ENCODE measurements at places on chromosomes 6 and 20. TPM values are rescaled to one million over a fixed set of nuclear protein-coding genes. Genes with fewer than 3 reads are reported as not detected.

- no peaks in the 10 kb centered on the region for H3K4me1 ChIP-seq
- DNase-seq: no peak
- H3K27ac ChIP-seq: no peak overlapping the region
- H3K36me3 ChIP-seq: no peaks in the 10 kb centered on the region
- no peak overlapping the region for H3K4me3 ChIP-seq
Observed at GRCh38 chr20:60941379-60941778, 310.7 kb upstream of the CDH4 start.

- no peak overlapping the region for H3K4me3 ChIP-seq
- no peaks in the 10 kb centered on the region for H3K36me3 ChIP-seq
- no peak for DNase-seq
- no peaks in the 10 kb centered on the region for H3K4me1 ChIP-seq
- H3K27ac ChIP-seq: no peak overlapping the region
- no peaks in the 10 kb centered on the region for H3K27me3 ChIP-seq
Observed at GRCh38 chr6:31423550-31423949, 20.2 kb downstream of the MICA start.

DNA sequence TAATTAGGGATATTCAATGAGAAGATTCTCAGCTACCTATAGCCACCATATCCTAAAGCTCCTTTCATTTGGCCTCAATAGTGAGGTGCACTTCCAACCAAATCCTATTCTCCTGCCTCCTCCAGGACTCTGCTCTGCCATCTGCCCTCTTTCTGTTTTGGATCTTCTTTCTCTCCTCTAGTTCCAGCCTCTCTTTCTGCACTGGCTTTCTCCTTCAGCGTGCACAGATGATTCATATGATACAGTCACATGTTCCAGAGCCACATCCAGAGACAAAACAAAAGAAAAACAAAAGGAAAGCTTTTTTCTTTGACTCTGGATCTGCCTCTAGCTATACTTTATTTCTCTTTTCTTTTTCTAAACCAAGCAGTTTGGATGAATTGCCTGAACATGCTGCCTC lies 531.9 kb upstream of the MAN1A1 start:
- H3K36me3 ChIP-seq: no peaks in the 10 kb centered on the region
- no peak overlapping the region for H3K4me3 ChIP-seq
- no peaks in the 10 kb centered on the region for H3K27me3 ChIP-seq

DNA sequence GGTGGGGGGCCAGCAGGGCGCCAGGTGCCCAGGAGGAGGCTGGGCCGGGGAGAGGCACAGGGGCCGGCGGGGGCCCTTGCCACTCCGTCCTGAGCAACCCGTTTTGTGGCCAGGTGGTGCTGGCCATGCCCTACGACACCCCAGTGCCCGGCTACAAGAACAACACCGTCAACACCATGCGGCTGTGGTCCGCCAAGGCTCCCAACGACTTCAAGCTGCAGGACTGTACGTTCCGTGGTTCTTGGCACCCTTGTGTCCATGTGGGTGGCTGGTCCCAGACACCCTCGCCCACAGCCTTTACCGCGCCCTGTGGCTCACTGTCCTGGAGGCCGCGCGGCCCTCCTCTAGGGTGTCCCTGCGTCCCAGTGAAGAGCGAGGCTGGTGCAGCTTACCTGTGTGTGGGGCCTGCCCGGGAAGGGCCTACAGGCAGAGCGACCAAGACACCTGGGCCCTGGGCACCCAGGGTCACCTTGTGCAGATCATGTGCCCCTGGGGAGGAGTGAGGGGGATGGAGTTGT lies 28.7 kb downstream of the PYGB start:
- H3K4me1 ChIP-seq: no peaks in the 10 kb centered on the region
- DNase-seq: peak; percentile 19

GRCh38 chr6:49806145-49806544 lies 19.1 kb upstream of the PGK2 start:
- no peak for DNase-seq
- H3K36me3 ChIP-seq: no peaks in the 10 kb centered on the region
- no peak overlapping the region for H3K4me3 ChIP-seq
- H3K27ac ChIP-seq: no peak overlapping the region
- no peaks in the 10 kb centered on the region for H3K4me1 ChIP-seq

GRCh38 chr6:53803081-53803860 lies 8.5 kb downstream of the LRRC1 start:
- DNase-seq: no peak
- no peak overlapping the region for H3K4me3 ChIP-seq
- no peaks in the 10 kb centered on the region for H3K36me3 ChIP-seq
- no peak overlapping the region for H3K27ac ChIP-seq

DNA sequence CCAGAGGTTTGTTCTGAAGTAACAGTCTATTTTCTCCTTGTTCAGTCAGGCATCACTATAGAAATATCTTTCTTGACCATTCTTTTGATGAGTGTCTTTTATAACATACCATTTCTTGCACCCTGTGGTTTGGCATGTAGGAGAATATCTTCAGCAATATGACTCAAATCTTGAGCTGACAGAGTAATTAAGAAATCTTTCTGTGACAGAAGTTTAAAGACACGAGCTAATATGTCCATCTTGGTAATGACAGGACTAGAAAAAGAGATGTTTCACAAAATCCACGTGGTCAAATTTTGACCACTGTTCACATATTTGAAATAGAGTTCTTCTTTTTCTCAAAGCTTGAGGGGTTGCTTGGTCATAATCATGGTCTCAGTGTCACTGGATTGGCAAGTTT lies 149.9 kb downstream of the MYB start:
- H3K36me3 ChIP-seq: no peaks in the 10 kb centered on the region
- no peak overlapping the region for H3K4me3 ChIP-seq
- H3K27ac ChIP-seq: no peak overlapping the region

DNA sequence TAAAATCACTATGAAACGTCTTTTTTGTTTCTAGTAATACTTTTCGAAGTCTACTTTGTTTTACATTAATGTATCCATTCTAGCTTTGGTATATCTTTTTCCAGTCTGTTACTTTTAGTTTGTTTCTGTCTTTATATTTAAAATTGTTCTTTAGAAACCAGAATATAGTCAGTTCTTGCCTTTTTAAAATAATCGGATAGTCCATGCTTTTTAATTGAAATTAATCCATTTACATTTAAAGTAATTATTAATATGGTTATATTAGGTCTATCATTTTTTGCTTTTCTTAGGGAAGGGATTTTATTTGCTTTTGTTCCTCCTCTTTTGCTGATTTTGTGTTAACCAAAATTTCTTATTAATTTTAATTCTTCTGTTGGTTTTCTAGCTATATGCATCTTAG lies 23.7 kb downstream of the CDYL start:
- no peak overlapping the region for H3K4me3 ChIP-seq
- no peak for DNase-seq
- peaks cover 2% of the 10 kb centered on the region for H3K4me1 ChIP-seq
- H3K36me3 ChIP-seq: no peaks in the 10 kb centered on the region
- H3K27me3 ChIP-seq: no peaks in the 10 kb centered on the region

GRCh38 chr6:105872249-105872648 lies 213.9 kb upstream of the PRDM1 start:
- no peaks in the 10 kb centered on the region for H3K4me1 ChIP-seq
- H3K27me3 ChIP-seq: no peaks in the 10 kb centered on the region
- no peaks in the 10 kb centered on the region for H3K36me3 ChIP-seq

- no peaks in the 10 kb centered on the region for H3K27me3 ChIP-seq
- H3K36me3 ChIP-seq: no peaks in the 10 kb centered on the region
- H3K4me1 ChIP-seq: peaks cover 9% of the 10 kb centered on the region
- H3K27ac ChIP-seq: no peak overlapping the region
- no peak for DNase-seq
- no peak overlapping the region for H3K4me3 ChIP-seq
Observed at GRCh38 chr6:36542041-36542440, 5.2 kb downstream of the STK38 start.

DNA sequence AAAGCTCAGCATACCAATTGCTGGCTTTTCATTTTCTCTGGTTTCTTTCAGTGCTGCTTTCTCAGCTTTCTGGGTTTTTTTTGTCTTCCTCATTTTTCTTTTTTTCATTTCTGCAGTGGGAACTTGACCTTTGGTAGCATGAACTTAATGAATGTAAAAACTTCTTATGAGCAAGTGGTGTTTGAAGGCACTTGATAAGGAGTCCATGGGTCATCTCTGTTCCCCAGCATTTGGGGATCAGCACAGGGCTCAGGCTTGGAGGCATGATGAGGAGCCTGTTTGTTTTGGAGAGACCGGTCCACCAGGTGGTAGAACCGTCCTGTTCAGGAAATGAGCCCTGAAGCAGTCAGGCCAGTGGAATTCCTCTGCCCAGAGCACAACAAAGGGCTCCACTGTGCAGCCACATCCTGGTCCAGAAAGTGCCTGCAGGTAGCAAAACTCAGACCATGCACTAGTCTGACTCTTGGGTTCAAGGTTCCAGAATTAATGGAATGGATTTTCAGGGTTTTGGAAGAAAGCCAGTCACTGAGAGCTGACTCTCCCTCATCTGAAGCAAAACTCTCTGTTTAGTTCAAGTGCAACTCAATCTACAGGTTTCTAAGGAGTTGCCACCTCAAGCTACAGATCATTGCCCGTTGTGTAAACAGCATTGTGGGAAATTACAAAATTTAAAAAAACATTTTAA lies 52.3 kb upstream of the ADGRF1 start:
- peaks cover 11% of the 10 kb centered on the region for H3K4me1 ChIP-seq
- H3K27me3 ChIP-seq: no peaks in the 10 kb centered on the region
- no peak overlapping the region for H3K27ac ChIP-seq
- no peak for DNase-seq
- no peaks in the 10 kb centered on the region for H3K36me3 ChIP-seq
- no peak overlapping the region for H3K4me3 ChIP-seq

DNA sequence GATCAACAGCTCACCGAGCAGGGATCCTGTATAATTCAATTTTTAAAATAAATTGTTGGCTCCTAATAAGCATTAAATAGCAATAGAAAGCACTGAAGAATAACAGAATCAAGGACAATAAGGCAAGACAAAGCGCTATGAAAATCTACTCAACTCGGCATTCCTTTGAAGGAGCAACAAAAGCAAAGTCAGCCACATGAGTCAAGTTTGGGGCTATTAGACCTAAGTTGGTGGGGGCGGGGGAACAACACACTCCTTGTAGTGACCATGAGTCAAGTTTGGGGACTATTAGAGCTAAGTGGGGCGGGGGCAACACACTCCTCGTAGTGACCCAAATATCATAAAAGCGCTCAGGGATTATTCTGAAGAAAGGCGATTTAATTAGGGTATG lies 120.0 kb downstream of the FOXC1 start:
- no peaks in the 10 kb centered on the region for H3K27me3 ChIP-seq
- no peak for DNase-seq
- H3K4me1 ChIP-seq: no peaks in the 10 kb centered on the region
- no peak overlapping the region for H3K27ac ChIP-seq
- H3K4me3 ChIP-seq: no peak overlapping the region
- no peaks in the 10 kb centered on the region for H3K36me3 ChIP-seq

DNA sequence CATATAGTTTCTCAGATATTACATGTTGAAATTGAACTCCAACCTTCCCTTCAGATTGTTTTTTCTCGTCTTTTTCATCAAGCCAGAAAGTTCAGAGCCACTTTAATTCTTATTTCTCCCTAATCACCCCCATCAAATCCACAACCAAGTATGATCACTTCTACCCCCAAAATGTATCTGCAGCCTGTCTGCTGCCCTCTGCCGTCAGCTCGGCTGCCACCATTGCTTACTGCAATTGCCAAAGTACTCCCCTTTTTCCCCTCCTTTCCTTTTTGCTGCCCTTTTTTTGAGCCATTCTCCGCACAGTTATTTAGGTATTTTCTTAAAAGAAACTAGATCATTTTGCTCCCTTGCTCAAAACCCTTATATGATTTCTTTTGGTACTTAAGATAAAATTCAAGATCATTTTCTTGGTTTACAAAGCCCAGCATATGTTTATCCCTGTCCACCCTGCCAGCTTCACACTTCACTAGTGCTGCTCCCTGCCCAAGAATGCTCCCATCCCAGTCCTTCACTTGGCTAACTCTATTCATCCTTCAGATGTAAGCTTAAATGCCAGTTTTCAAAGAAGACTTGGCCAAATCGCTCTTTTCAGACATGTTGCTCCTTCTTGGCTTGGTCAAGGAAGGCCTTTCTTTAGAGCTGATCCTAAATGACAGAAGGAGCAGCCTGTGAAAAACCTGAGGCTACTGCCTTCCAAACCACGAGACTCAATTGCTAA lies 63.7 kb downstream of the SH3BGRL2 start:
- H3K4me3 ChIP-seq: no peak overlapping the region
- H3K4me1 ChIP-seq: no peaks in the 10 kb centered on the region
- no peak overlapping the region for H3K27ac ChIP-seq
- no peaks in the 10 kb centered on the region for H3K36me3 ChIP-seq
- DNase-seq: no peak

- no peaks in the 10 kb centered on the region for H3K27me3 ChIP-seq
- H3K36me3 ChIP-seq: no peaks in the 10 kb centered on the region
- H3K27ac ChIP-seq: no peak overlapping the region
- H3K4me1 ChIP-seq: peaks cover 2% of the 10 kb centered on the region
- no peak overlapping the region for H3K4me3 ChIP-seq
- DNase-seq: no peak
Observed at GRCh38 chr6:116529466-116530290, 15.8 kb downstream of the TRAPPC3L start.

- no peak for DNase-seq
- no peaks in the 10 kb centered on the region for H3K27me3 ChIP-seq
- H3K4me1 ChIP-seq: no peaks in the 10 kb centered on the region
- H3K4me3 ChIP-seq: no peak overlapping the region
- no peak overlapping the region for H3K27ac ChIP-seq
Observed at GRCh38 chr6:6486595-6486994, 101.9 kb upstream of the LY86 start.

The MRPS26 gene
- total RNA-seq: 40.8 TPM

The PGK2 gene
- not detected for total RNA-seq

The CCR6 gene
- total RNA-seq: not detected

The NSFL1C gene
- total RNA-seq: 75.8 TPM

The KCNK15 gene
- 2.6 TPM for total RNA-seq

The CUTA gene
- total RNA-seq: 125 TPM

All from ovary (tissue), 10 donors.